BJ (cell line): ENCODE measurements at places on chromosomes 3 and 15.

DNA sequence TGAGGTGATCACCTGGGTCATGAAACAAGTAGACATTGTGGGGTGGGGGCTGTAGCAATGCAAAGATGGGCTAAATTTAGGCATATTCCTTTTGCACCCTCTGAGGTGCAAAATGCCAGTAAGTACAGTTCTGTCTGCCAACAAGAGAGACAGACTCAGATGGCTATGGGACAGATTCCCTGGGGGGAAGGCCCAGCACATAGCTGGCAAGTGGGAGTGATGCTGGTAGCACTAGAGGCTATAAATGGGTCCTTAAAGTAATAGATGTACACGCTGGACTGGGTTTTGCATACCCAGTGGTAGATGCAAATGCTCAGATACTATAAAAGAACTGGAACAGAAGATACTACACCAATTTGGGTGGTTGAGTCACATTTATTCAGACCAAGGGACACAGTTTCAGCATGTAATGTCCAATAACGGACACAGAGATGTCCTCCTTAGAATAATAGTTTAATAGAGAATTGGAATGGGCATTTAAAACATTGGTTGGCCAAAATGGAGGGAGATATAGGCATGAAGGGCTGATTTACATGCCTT, 67.4 kb upstream of the RNU6-1 start:
- no peak for DNase-seq

DNA sequence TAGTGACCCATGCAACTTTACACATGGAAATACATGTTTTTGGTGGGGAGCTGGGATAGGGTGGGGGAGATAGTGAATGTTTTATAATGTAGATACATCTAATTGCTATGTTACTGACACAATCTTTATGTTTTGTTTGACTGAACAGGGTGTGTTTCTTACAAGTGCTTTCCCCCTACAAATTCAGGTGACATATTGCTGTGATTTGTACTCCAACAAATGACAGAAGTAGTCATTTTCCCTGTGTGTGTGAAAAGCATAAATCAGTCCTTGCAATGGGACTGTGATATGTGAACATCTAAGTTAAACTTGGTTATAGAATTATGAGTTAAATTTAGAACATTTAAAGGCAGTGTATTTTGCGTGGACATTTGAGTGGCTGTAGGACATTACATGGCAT, 27.3 kb downstream of the OTOL1 start:
- no peak for DNase-seq

- DNase-seq: no peak
These were observed 5.9 kb downstream of the KY start for GRCh38 chr3:134644731-134645514.

GRCh38 chr3:51974963-51975851, at the start of gene ABHD14A:
Gene ABHD14A, plus strand, starts transcription at chr3:51975064. Its CDS starts 72 bp downstream, at chr3:51975136.
- DNase-seq: no peak

GRCh38 chr15:43361313-43361903, 9.4 kb downstream of the ZSCAN29 start:
- no peak for DNase-seq

DNA sequence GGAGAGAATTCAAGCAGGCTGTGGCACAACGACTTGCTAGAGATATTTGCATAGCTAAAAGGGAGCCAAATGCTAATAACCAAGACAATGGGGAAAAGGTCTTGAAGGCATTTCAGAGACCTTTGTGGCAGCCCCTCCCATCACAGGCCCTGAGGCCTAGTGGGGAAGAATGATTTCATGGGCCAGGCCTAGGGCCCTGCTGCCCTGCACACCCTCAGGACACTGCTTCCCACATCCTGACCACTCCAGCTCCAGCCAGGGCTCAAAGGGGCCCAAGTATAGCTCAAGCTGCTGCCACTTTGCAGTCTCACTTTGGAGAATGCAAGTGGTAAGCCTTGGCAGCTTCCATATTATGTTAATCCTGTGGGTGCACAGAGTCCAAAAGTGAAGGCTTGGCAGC, 21.5 kb upstream of the PTPN23 start:
- DNase-seq: no peak

GRCh38 chr3:150745832-150746231, 17.1 kb downstream of the SIAH2 start:
- DNase-seq: no peak

- no peak for DNase-seq
These were observed 96.9 kb upstream of the ROPN1 start for GRCh38 chr3:124088801-124089200.

DNA sequence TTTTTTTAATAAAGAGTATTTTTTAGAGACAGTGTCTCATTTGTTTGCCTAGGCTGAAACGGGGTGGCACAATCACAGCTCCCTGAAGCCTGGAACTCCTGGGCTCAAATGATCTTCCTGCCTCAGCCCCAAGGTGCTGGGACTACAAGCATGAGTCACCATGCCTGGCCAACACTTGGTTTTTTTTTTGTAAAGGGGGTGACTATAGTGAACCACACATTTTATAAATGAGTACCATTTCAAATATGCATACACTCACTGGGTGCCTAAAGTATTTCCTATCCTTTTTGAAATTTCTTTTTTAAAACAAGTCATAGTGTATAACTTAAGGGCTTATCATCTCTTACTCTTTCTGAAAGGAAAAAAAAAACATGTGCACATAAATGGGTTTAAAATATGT, 325.2 kb upstream of the MEIS2 start:
- peak; percentile 1 for DNase-seq

DNA sequence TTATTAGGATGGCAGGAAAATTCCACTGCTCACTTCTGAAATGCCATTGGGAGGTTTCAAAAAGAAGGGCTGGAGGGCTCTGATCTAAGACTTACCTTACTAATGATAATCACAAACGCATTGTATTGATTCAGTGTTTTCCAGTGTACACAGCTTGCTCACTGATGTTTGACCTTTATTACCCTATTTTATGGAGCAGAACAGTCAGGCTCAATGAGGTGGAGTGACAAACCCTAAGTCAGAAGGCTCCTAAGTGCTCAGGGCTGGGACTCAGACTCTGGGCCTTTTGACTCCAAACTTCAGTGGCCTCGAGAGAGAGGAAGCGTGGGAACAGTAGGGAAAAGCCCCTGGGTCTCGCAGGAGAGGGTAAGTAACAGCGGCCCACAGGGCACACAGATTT, 20.3 kb upstream of the RAD18 start:
- no peak for DNase-seq

DNA sequence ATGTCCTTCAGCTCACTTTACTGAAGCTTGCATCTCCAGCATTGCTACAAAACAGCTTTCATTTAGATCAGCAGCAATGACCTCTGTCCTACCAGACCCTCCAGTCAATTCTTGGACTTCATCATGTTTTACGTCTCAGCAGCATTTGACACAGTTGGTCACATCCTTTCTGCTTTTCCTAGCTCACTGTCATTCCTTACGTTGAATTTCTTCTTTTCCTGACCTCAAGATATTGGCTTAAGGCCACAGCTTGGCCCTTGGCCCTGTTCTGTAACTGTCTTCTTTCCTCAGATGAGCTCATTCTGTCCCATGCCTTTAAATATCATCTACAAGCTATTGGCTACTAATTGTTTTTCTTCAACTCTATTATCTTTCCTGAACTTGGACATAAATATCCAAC, 576.2 kb upstream of the KCNMB2 start:
- DNase-seq: no peak

DNA sequence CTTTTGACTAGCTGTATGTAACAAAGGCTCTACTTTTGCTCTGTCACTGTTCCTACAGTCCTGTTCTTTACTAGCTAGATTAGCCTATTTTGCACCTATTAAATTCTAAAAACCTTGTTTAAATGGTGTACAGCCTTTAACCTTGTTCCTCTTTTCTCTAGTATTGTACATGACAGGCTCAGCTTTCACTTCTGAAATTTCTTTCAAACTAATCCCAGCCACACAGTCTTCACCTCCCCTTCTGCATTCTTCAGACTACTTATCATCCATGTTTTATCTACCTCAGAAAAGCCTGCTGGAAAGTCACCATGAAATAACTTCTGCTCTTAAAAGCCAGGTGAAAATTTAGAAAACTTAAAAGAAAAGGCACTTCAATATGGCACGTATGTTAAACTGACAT, 122.4 kb downstream of the NECTIN3 start:
- no peak for DNase-seq

GRCh38 chr15:52651868-52652267, 27.3 kb downstream of the ATOSA start:
- DNase-seq: peak; percentile 58

GRCh38 chr3:116154389-116154788, 290.9 kb downstream of the LSAMP start:
- DNase-seq: no peak

DNA sequence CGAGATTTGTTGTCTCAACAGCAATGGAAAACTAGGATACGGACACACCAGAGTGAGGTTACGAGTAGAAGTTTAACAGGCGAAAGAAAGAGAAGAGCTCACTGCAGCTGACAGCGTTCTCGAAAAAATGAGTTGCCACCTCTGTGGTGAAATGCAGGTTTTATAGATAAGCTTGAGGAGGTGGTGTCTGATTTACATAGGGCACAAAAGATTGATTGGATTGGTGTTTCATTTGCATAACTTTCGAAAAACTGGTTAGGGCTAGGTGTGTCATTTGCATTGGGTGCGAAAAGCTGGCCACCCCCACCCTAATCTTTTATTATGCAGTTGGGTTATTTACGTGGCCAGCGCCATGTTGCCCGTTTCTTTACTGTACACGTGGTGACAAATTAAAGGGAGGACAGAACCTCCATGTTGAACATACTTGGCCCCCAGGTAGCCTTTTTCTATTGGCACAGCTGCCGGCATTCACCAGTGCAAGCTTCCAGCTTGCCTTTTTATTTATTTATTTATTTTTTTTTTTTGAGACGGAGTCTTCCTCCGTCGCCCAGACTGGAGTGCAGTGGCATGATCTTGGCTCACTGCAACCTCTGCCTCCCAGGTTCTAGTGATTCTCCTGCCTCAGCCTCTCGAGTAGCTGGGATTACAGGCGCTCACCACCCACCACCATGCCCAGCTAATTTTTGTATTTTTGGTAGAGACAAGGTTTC, 8.3 kb downstream of the IFT122 start:
- DNase-seq: no peak

GRCh38 chr3:59310736-59311135, 260.9 kb upstream of the CFAP20DC start:
- DNase-seq: no peak

- no peak for DNase-seq
These were observed 26.5 kb upstream of the MINDY4B start for GRCh38 chr3:150931745-150932144.

GRCh38 chr3:117052395-117052794, 342.8 kb downstream of the TUSC7 start:
- peak; percentile 53 for DNase-seq

GRCh38 chr15:99473981-99474906, 91.5 kb upstream of the MEF2A start:
- DNase-seq: no peak

GRCh38 chr3:63349583-63350573, 71.8 kb downstream of the SYNPR start:
- no peak for DNase-seq

- peak; percentile 46 for DNase-seq
These were observed 2.0 kb downstream of the FSTL1 start for GRCh38 chr3:120448756-120449155.

DNA sequence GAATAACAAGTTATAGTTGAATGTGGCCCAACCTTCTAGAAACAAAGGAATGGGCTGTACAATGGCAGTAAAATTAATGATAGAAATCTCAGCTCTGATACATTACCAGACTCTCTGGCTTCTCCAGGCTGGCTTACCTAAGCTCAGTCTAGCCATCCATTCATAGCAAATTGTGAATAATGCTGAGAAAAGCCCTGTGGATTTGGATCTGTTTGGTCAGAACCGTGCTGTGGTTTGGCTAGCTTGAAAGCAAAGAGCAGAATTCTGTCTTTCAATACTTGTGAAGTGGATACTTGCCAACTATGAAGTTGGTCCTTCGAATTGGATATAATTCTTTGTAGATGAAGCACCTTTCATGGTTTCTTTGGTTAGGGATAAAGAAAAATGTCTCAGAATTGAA, 199.1 kb downstream of the EPHA3 start:
- no peak for DNase-seq

GRCh38 chr15:68010361-68011153, 43.6 kb upstream of the PIAS1 start:
- DNase-seq: no peak

GRCh38 chr3:14266361-14266760, 87.7 kb downstream of the LSM3 start:
- peak; percentile 75 for DNase-seq

- DNase-seq: no peak
These were observed 32.9 kb downstream of the VGLL4 start for GRCh38 chr3:11610700-11611275.

GRCh38 chr3:152291649-152292066, 22.9 kb downstream of the MBNL1 start:
- DNase-seq: no peak

DNA sequence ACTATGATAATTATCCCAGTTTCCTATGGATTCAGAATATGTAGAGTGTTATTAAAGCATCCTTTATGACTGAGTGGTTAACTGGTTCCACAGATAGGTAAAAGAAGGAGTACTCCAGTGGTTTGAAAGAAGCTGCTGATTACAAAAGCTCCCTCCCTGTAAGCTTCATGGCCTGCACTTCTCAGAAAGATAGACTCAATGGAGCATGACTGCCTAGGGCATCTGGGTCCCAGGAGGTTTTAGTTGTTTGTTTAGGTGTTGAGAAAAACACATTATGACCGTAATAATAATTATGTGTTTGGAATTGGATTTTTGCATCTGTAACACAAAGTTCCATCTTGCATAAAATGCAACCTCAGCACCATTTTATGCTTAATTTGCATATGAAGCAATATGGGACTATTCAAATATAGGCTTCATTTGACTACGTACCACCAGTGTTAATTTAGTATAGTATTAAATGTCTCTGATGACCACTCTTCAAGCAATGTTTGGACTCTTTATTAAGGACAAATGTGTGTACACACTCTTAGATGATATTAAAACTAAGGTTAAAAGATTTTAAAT, 121.1 kb downstream of the ROBO2 start:
- DNase-seq: no peak

GRCh38 chr15:63906266-63906584, 72.5 kb upstream of the HERC1 start:
- no peak for DNase-seq

- DNase-seq: no peak
These were observed 27.7 kb upstream of the VPS33B start for GRCh38 chr15:91050128-91050455.

GRCh38 chr15:73965094-73965757, 26.9 kb downstream of the STOML1 start:
- no peak for DNase-seq

DNA sequence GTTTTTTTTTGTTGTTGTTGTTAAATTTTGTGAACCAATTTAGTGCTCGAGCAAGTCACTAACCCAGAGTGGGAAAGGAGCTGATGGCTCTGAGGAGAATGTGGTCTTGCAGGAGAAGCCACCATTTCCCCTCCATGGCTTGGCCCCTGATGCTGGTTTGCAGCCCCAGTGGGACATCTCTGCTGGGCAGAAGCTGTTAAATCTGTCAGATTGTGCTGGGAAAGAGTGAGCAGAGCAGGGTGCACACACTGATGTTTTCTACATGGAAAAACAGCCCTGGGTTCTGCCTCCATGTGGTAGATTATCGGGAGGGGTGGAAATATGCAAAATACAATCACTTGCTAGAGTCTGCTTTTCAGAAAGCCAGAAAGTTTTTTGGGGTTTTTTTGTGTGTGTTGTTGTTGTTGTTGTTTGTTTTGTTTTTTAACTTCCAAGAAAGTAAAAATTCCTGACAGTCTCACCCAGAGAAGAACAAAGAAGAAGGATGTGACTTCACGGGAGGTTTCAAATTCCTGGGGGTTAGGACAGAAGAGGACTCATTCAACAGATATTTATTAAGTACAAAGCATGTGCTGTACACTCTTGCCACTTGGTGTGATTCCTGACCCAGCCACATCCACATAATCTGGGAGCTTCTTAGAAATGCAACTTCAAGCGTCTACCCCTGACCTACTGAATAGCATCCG, 133.7 kb downstream of the FOXB1 start:
- no peak for DNase-seq
